ENCODE measurements at places on chromosomes 2 and 18.

- no peak for DNase-seq
Observed at GRCh38 chr2:112827009-112827408, 9.6 kb downstream of the IL1B start.

GRCh38 chr2:205052781-205053180 is 507.5 kb downstream of the PARD3B start:
- DNase-seq, result no peak

DNA sequence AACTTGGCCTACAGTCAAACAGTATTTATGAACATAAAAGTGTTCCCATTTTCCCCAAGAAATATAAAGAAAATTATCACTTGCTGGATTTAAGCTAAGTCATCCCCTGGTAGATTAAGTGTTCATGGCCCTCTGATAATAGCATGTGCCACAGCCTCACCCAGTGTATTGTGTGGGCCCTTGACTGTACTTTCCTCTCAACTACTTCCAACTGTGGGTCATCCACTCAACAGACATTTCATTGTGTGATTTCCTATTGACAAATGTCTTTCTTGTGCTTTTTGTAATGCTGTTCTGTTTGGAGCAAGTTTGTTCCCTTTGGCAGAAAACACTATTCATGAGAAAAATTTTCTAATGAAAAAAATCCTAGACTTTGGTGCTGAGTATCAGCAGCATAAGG is 48.4 kb upstream of the TMEM17 start:
- DNase-seq, result no peak

DNA sequence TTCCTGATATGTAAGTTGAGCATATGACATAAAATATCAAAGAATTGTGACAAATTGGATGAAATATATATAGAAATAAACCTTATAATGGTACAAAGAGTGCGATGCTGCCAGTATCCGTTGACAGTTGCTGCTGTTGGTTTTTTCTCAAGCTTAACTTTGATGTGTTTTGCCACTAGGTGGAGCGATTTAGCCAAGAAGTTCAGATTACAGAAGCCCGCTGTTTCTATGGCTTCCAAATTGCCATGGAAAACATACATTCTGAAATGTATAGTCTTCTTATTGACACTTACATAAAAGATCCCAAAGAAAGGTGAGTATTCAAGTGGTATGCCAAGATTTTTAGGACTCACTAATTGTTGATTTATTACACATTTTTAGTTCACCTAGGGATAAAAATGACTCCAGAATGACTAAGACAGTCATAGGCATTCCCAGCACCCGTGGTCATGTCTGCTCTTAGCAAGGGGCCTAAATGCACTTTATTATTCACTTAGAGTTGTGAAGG is 2.1 kb downstream of the RRM2 start:
- DNase-seq, result no peak

- DNase-seq, result no peak
Observed at GRCh38 chr2:197777823-197778407, 7.2 kb downstream of the BOLL start.

DNA sequence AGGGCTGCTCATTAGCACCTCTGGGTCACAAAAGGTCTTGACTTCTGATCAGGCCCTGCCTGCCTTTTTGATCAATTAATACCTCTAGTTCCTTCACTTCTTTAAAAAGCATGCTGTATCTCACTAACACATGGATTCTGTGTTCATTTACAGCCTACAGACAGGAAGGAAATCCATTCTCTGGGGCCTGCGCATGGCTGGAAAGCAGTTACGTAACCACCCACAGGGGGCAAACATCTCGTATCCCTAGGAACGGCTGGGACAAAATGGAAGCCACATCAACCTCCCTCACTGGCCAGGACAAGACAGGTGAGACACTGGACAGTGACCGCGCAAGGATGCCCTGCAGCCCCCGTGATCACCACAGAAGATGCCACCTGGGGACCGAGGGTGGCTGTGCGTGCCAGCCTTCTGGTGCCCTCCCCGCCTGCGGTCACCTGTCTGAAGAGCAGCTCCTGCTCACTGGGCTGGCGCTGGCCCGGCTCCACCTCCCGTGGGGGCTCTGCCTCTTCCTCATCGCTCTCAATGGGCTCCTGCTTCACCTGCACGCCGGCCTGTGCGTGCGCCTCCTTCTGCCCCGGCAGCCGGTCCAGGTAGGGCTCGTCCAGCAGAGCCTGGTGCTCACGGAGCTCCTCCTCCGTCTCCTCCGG is 266.9 kb downstream of the TWIST2 start:
- DNase-seq, result no peak

- DNase-seq, result no peak
Observed at GRCh38 chr2:203984-204383, 59.8 kb downstream of the SH3YL1 start.

GRCh38 chr18:37489998-37490397 is 75.6 kb downstream of the CELF4 start:
- DNase-seq, result no peak

GRCh38 chr2:144595686-144596072 is 75.8 kb upstream of the ZEB2 start:
- no peak for DNase-seq

DNA sequence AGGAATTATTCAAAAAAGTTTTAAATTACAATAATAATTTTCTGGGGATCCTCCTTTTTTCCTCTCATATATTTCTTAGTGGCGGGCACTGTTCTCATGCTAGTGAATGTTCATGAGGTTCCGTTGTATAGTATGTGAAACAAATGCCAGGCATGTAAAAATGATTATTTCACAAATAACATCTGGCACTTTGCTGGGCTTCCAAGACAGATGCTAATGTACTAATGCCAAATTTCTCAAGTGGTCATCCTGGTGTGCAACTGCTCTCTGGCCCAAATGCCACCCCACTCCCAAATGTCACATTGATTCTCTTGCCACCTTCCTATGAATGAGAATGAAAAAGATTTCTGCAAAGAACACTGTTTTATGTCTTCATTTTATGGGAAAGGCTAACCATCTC is 564.0 kb upstream of the GCFC2 start:
- DNase-seq, result no peak

DNA sequence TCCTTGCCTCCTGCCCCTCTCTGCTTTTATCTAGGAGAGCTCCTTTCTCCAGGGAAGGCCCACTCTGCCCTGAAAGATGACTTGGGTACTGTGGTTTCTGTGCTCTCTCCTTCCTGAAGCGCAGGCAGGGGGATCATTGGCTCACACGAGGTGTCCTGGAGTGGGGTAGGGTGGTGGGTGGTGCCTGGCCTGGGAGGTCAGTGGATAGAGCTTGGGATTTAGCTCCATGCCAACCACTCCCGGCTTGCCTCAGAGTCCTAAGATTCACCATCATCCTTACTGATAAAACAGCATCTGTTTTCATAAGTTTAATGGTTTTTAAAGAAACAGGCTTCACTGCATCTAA is 63.1 kb downstream of the CIB4 start:
- no peak for DNase-seq

DNA sequence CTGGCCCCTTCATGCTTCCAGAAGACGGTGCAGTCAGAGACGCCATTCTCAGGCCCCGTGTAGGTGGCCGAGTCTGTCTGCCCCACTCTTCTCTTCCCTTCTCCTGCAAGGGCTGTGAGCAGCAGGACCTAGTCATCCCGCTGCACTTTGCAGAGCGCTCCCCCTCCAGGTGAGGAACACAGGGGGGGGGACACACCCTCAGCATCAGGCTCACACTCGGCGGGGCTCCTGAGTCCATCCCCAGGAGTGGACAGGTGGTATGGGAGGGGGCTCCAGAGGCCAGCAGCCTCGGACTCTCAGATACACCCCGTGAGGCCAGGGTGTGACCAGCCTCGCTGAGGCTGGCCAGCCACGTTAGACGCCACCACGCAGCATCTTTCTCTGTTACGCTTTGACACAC is 460.5 kb upstream of the MYT1L start:
- DNase-seq, result no peak

DNA sequence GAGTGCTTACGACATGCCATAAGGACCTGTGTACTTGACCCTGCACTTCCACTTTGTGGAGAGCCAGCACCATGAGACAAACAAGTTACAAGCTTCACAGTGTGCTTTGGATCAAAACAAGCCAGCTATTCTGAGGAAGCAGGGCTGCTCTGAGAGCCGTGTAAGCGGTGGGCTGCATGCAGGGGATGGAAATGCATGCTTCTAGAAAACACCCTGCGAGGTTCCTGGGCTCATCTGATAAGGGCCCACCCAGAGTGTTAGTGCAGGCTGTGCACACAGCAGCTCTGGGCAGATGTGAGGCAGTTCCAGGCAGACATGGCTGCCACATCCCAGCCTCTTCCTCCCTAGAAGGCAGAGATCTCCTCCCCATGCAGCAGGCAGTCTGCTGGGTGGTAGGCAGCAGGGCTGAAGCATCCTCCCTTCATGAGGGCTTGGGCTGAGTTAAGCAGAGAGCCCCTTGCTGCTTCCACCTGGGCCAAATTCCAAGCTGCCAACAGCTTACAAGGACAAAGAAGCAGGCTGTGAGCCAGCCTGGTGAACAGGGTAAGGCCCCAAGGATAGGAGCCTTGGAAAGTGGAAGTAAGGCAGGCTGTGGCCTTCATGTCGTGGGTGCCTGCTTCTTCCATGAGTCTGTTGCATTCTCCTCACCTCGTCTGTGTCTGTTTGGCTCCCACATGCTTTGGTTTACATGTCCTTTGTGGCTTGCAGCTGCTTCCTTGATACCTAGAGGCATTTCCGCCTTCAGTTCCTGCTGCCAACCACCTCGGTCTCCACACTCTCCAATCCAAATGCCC is 7.7 kb downstream of the PSD4 start:
- DNase-seq, result no peak

DNA sequence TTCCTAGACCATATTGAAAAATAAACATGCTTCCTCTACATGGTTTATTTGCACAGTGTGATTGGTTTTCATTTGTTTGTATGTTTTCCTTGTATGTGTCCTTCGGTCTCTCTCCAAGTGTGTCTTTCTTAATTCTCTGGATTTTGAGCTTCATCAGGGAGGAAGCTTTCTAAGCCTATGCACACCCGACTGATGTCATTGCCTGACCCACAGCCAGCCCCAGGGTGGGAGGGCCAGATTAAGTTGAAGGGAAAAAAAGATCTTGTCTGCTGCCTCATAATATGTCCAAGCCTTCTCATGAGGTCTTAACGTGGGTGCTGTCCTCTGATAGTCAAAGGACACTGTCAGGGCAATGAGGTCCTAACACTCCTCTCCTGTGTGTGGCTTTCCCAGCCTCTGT is 115.2 kb downstream of the MARCHF4 start:
- no peak for DNase-seq

DNA sequence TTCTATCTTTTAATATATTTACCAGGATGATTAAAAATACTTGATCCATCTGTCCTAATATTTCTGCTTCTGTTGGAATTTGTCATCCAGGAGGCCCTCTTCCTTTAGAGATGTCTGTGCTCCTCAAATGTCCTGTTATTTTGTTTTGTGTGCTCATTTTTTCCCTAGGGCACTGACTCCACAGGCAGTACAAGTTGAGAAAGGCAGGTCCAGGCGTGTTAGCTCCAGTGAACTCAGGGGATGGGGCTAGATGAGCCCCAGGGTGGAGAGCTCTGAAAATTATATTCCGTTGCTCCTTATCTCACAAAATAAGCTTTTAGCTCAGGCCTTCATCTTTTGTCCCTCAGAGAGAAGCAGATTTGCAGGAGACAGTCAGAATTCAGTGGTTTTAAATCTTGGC is 105.7 kb downstream of the SLC4A3 start:
- DNase-seq, result no peak

DNA sequence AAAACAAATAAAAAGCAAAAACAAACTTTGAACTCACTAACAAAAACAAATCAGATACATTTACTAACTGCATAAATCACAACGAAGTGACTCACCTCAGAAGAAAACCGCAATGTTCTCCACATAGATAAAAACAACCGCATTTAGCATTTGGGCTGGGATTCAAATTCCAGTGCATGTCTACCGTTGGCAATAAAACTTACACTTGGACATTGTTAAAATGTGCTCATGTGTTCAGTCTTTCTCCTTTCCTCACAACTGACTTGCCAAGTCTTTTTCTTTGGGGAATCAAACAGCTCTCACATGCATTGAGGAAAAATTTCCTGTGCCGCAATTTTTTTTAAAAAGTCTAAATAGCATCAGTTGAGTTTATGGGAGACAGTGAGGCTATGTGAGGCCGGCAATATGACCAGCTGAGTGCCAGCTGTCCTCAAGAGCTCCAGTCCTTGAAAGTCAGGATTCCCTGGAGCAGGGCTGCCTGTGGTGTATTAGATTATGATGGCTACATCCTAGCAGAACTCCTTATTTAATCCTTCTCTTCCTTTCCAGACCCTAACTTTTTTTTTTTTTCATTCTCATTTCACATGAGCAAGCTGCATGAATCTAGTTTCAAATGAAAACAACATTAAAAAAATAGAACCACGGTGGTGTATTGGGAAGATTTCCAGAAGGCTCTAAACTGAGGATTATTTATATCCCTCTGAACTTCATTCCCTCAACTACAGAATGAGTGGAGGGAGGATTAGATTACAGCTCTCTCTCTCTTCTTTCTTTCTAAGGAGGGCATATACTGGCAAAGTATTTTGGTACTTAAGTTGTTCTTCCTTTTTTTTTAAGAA is 70.2 kb upstream of the MEIS1 start:
- DNase-seq, result no peak

DNA sequence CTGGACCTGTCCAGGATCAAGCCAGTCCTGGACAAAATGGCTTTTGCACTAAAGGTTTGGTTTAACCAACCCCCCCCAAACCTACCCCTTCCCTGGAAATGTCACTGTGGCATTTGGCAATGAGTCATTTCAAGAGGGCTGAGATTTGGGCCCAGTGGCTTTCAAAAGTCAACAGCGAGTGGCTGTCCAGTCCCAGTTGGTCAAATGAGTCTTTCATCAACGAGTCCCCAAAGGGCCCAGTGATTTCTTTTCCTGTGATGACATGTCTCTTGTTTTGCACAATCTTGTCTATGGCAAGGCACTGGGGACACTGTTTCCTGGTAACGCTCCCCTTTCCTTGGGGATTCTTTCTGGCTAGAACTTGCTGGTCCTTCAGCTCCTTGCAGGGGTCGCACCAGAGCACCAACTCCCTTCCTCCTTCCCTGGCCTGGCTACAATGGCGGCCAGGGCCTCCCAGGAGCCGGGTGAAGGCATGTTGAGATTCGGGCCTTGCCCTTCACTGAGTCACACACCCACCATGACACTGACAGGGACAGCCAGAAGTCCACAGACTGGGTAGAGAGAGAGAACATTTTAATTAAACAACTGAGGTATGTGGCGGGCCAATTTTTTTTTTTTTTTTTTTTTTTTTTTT is 87.2 kb downstream of the SMAD7 start:
- no peak for DNase-seq

GRCh38 chr2:236569573-236569973 is at the start of gene ACKR3:
ACKR3 (plus strand) TSS chr2:236569825; CDS start chr2:236580466, 10,641 bp downstream.
- peak; percentile 64 for DNase-seq

DNA sequence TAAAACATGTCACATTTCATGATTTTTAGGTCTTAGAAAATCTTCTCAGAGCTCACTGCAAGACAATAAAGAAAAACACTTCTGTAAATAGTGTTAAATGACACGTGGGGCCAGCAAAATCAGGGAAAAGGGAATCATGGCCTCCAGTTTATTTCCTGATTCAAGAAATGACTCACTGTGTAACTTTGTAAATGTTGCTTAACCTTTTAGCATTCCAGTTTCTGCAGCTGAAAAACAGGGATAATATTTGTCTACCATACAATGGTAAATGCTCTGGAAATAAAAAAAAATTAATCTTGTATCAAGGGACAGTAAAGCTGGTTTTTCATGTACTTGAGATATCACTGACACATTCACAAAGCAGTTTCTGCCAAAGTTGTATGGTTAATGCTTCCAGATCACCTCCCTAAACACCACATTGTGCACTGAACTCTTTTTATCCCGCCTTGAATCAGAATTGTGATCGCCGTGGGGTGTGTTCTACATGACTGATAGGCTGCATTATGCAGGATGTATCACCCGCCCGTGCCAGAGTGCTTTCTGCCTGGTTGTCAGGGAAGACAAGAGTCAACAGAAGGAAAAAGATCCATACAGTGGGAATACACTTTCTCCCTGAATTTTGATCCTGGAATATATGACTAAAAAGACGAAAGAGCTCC is 238.8 kb downstream of the IKZF2 start:
- no peak for DNase-seq

Measured in activated CD8-positive, alpha-beta memory T cell treated with anti-CD3 and anti-CD28 coated beads for 4 hours (primary cell).